Stimulated activated CD4-positive, alpha-beta T cell treated with anti-CD3 and anti-CD28 coated beads, Interleukin-2, amount 100 ng/mL, for 24 hours (primary cell): ENCODE measurements at places on chromosomes 3 and 15.

DNA sequence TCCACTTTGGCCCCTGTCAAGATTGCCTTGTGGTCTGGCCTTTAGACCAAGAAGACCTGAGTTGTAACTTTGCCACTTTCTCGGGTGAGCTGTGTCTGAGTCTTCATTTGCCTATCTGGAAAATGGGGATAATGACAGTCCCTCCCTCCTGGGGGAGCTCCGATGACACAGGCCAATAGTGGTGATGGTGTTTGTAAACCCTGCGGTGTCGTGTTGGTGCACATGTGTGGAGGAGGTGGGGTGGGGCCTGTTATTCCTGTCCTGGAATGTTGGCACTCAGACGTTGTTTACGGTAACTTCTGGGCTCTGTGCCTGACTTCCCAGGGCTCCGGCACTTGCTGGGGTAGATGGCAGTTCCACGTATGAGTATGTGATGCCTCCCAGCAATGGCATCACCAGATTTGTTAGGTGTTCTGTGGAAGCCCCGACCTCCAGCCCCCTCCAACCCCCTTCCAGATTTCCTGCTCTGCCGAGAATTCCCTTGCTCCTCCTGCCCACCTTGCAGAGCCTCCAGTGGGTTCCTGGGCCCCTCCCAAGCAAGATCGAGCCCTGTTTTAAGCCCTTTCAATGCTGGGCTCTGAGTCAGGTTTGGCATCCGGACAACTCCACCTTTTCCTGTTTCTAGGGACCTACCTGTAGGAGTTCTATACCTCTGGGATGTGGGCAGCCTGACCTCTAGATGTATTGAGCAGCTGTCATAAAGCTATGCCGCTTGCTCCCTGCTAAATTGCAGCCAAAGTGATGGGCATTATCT lies 31.4 kb downstream of the HRH1 start:
- DNase-seq, result no peak

DNA sequence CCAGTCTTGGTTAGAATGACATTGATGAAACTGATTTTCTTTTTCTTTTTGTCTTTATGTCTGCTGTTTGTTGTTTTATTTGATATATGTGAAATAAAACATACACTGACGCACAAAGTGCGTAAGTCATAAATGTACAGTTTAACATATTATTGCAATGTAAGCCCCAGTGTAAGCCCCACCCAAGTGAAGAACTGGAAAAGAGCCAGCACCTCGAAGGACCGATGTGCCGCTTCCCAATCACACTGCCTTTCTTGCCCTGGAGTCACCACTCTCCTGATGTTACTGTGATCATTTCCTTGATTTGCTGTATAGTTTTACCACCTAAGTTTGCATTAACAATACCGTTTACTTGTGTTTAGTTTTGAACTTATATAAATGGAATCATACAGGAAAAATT lies 128.4 kb upstream of the LPP start:
- DNase-seq, result no peak

GRCh38 chr3:66344848-66345578 lies 124.2 kb downstream of the SLC25A26 start:
- DNase-seq, result no peak

GRCh38 chr3:196666001-196666867 lies 26.7 kb downstream of the NRROS start:
- no peak for DNase-seq

DNA sequence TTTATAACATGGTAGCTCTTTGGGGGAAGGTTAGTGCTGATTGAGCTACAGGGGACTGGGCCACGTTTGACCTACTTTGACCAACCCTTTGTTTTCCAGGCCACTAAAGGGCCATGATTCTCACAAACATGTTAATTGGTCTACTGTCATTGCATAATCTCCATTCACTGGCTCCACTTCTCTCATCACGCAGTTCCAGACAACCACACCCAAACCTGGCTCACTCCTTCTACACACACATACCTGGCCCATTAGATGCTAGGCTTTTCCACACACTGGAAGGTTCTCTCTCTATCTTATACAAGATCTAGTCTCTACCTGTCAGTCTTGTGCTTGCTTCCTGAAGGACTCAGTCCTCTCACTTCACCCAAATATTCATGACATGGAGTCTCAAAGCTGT lies 15.9 kb downstream of the TGM5 start:
- DNase-seq, result no peak

DNA sequence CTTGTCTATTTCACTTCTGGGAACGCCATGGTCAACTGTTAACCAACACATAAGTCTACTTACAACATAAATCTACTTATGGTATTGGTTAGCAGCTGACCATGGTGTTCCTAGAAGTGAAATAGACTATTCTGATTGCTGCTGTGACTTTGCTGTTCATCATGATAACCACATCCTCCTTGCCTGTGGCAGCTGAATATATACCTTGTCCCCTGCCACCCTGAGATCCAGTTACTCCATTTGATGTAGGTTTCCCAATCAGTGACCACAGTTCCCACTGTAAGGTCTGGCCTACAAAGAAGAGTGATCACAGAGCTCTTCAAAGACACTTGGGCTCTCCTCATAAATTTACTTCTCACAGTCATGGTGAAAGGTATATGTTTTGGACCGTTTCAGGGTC lies 66.8 kb upstream of the ALDH1A3 start:
- no peak for DNase-seq

GRCh38 chr3:140403608-140404007 lies 274.3 kb upstream of the TRIM42 start:
- no peak for DNase-seq

GRCh38 chr3:54873059-54874010 lies 54.5 kb downstream of the LRTM1 start:
- no peak for DNase-seq

DNA sequence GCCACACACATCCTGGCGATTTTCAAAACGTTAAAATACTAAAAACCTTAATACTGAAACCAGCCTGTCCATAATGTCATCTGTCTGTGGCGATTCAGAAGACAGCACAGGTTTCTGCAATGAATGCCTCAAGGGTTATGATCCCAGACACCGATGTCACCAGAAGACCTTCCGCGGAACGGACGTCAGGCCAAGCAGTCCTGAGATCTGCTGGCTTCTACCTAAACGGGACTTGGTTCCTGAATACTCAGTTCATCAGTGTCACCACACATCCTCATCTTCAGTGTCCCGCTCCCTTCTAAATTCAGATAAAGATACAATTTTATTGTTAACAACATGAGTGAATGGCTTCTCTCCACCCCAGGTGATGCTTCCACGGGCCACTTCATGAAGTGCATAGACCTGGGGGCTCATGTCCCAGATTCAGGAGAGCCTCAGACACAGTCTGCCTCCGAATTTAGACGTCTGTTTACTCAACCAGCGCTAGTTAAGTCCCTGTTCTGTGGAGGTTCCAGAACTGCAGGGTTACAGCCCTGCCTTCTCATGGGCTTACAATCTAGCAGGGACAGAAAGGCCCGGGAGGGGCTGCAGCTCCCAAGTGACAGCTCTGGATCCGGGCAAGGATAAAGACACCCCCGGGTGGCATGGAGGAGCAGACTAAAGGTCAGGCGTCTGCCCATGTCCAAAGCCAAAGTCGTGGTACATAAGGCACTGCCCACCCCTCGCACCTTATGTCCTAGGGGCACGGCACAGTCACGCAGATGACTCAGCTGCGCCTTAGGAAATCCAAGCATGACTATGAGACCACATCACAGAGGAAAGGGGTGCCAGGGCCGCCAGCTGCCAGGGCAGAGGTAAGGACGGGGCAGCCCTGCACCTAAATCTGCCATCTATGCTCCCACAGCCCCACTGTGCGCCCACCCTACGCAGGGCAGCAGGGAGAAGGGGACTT lies 75.9 kb downstream of the VGLL4 start:
- no peak for DNase-seq

- DNase-seq, result no peak
Measured at GRCh38 chr15:89633585-89633984, 21.7 kb downstream of the KIF7 start.

- no peak for DNase-seq
Measured at GRCh38 chr3:83189634-83190033, 1428.2 kb upstream of the GBE1 start.

- DNase-seq, result no peak
Measured at GRCh38 chr15:82771789-82772607, 33.9 kb downstream of the FSD2 start.

DNA sequence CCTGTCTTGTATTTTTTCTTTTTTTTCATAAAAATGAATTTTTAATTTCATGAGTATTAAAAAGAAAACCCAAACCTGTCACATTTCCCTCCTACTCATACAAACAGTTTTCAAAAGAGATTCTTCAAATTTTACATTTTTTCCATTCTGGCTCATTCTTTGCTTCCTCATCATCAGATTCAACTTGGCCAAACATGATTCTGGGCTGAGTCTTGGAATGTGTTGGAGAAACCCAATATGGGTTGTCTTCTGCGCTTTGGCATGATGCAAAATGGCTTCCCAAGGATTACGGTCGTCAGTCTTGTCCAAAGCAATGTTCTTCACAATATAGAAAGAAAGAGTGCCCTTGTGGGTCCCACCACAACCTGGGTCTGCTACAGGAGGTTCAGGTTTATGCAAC lies 12.4 kb upstream of the TM4SF4 start:
- DNase-seq, result no peak

DNA sequence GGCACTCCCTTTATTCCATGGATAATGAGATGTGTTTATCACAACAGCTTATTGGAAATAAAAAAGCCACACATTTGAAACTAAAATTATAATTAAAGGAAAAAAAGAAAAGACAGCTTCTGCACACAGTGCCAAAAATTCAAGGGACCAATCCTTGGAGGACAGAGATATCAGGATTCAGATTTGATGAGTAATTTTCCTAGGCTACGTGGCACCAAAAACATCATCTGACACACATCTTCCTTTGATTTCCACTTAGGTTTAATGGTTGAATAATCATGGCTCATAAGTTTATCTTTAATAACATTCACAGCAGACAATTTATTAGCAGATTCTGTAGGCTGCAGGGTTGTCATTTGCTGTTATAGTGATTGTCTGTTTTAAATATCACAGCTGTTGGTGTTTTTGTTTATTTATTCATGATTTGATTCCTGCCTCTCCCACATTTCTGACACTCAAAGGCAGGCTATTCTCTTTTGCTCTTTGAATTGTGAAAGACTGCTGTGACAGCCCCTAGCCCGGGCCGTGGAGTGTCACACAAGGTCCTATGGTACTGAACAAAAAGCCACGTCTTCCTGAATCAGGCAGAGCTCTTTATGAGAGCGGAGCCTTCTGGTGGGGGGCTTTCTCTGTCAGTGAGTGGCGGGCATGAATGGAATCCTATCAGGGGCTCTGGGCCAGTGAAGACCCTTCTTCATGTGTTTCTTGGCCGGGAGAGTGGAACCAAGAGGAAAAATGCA lies 708.5 kb downstream of the SQOR start:
- no peak for DNase-seq

- DNase-seq, result no peak
Measured at GRCh38 chr3:149596134-149596770, 61.6 kb downstream of the WWTR1 start.

- DNase-seq, result no peak
Measured at GRCh38 chr3:126676919-126677705, 22.2 kb upstream of the TXNRD3 start.

- no peak for DNase-seq
Measured at GRCh38 chr3:117885011-117885441, 1149.6 kb downstream of the IGSF11 start.

- DNase-seq, result no peak
Measured at GRCh38 chr15:98476559-98476958, 171.8 kb upstream of the IGF1R start.

DNA sequence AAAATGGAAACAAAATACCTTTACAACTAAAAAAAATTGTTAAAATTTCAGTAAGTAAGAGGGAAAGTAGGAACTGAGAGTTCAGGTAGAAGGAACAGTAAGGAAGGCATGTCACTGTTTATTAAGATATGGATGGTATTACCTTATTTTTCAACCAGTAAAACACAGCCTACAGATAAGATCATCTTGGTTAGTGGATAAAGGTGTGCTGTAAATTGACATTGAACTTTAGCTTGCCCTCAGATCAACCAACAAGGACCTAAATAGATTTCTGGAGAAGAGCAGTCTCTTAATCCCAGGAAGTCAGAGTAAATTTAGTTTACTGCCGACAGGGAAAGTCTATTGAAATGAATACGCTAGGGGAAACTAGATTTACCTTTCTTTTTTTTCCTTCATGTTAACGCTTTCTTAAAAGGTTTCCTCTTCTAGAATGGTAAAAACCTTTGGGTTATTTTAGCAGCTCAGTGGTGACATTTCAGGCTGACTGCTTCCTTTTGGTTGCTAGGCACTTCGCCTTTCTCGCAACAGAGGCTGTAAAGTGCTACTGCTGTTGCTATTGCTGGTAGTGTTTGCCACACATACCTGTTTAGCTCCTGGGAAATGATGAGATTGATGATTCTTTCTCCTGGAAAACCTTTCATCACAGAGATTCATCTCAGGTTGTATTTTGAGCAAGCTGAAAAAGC lies 12.9 kb downstream of the DZIP3 start:
- DNase-seq, result no peak

- peak; percentile 35 for DNase-seq
Measured at GRCh38 chr3:187935623-187936156, 190.4 kb upstream of the BCL6 start.

GRCh38 chr3:194585880-194586281 lies 47.3 kb downstream of the TMEM44 start:
- DNase-seq, result no peak

DNA sequence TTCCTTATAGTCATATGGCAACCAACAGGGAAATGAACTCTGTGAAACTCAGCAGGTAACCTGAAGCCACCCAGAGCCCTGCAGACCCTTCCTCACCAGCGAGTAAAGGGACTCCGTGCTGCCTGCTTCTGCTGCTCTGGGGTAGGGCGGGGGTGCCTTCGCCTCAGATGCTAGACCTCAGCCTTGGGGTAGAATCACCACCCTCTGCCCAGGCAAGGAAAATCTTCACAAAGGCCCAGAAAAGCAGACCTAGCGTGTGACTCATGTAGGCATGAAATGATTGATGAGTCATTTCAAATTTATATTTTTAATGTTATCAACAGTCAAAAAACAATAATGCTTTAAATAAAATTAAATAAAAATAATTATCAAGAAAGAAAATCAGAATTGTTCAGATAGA lies 6.6 kb downstream of the STIMATE start:
- DNase-seq, result peak; percentile 50

GRCh38 chr3:38120693-38121450 lies 16.1 kb downstream of the ACAA1 start:
- no peak for DNase-seq

- DNase-seq, result no peak
Measured at GRCh38 chr15:66838671-66839239, 136.7 kb downstream of the SMAD6 start.

DNA sequence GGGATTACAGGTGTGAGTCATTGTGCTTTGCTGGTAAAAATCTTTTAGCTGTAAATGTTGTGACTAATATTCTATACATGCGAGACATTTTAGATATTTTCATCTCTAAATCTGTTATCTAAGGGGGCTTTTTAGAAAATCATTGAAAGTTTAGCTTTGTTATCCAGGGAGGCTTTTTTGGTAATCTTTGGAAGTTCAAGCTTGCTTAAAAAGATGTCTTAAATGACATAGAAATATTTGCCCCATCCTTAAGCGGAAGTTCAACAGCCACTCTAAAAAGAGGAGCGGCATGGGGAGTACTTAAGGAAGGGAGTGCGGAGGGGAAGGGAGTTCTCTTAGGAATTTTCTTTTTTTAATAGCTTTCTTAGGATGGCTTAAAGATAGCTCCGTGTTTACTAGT lies 26.1 kb downstream of the DNAJC13 start:
- DNase-seq, result no peak
